ENCODE measurements at places on chromosomes 12 and 14. TPM values are rescaled to one million over a fixed set of nuclear protein-coding genes. Genes with fewer than 3 reads are reported as not detected.

The SERPINA4 gene
- total RNA-seq, result not detected

The PPM1H gene
- 1.7 TPM for total RNA-seq

The KRT73 gene
- total RNA-seq, result not detected

The CYP46A1 gene
- total RNA-seq, result 1.5 TPM

The AMN gene
- total RNA-seq, result not detected

The MIP gene
- not detected for total RNA-seq

The TAPBPL gene
- total RNA-seq, result 31.9 TPM

The ERBB3 gene
- 96.7 TPM for total RNA-seq

The LTBP2 gene
- total RNA-seq, result 67.1 TPM

- no peaks in the 10 kb centered on the region for H3K36me3 ChIP-seq
- no peak overlapping the region for H3K4me3 ChIP-seq
- no peaks in the 10 kb centered on the region for H3K27me3 ChIP-seq
- no peak overlapping the region for H3K27ac ChIP-seq
- H3K4me1 ChIP-seq, result peaks cover 22% of the 10 kb centered on the region
Measured at GRCh38 chr14:59490756-59491155, 6.4 kb downstream of the JKAMP start.

- H3K4me1 ChIP-seq, result no peaks in the 10 kb centered on the region
- DNase-seq, result no peak
- H3K27ac ChIP-seq, result no peak overlapping the region
Measured at GRCh38 chr14:47590767-47591495, 84.5 kb downstream of the MDGA2 start.

DNA sequence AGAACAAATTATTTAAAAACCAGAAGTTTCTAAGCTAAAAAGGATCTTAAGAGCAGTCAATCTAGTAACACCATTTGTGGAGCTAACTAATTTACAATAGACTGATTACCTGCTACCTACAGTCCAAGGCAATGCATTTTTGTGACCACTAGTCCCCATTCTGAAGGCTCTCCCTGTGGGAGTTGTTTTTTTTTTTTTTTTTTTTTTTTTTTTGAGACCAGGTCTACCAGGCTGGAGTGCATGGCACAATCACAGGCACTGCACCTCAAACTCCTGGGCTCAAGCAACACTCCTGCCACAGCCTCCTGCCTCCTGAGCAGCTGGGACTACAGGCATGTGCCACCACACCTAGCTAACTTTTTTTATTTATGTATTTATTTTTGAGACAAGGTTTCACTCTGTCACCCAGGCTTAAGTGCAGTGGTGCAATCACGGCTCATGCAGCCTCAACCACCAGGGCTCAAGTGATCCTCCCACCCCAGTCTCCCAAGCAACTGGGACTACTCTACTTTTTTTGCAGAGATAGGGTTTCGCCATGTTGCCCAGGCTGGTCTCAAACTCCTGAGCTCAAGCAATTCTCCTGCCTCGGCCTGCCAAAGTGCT is 3.9 kb downstream of the GNPTAB start:
- no peak for DNase-seq
- H3K36me3 ChIP-seq, result no peaks in the 10 kb centered on the region
- no peak overlapping the region for H3K27ac ChIP-seq
- H3K27me3 ChIP-seq, result no peaks in the 10 kb centered on the region
- peaks cover 46% of the 10 kb centered on the region for H3K4me1 ChIP-seq
- H3K4me3 ChIP-seq, result no peak overlapping the region

GRCh38 chr12:89181271-89181920 is 170.9 kb downstream of the DUSP6 start:
- DNase-seq, result no peak
- H3K4me3 ChIP-seq, result no peak overlapping the region
- peaks cover 24% of the 10 kb centered on the region for H3K4me1 ChIP-seq
- H3K27me3 ChIP-seq, result no peaks in the 10 kb centered on the region

DNA sequence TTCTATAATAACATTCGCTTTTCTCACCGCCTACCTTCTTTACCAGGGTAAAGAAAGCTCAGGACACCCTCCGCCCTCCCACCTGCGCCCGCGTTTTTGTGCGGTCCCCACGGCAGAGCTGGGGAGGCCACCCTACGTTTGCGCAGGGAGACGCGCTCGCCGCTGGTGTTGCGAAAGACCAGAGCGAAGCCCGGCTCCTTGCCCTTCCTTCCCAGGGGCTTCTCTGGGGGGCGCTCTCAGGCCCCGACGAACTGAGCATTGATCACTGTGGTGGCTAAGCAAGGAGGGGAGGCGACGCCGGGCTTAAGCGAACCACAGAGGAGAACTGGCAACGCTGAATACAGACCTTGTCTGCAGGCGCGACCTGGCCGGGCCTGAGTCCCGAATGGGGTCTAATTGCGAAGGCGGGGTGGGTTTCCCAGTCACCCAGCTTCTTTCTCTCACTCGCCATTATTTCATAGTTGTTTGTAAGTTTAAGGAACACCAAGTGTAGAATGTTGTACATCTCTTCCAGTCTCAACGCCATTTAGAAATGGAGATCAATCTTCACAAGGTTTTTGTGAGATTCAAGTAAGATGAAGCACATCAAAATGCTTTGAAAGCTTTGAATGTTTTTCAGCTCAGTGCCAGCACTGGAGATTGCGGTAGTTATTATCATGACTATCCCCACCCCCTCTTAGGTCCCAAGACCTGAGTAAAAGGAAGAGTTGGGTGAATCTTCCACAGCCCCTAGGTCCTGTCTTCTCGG is 1.7 kb upstream of the NKX2-1 start:
- no peaks in the 10 kb centered on the region for H3K36me3 ChIP-seq
- H3K27me3 ChIP-seq, result peaks cover 4% of the 10 kb centered on the region
- no peak overlapping the region for H3K4me3 ChIP-seq
- H3K27ac ChIP-seq, result no peak overlapping the region

GRCh38 chr12:59499774-59500173 is 96.1 kb upstream of the SLC16A7 start:
- no peak for DNase-seq
- no peak overlapping the region for H3K4me3 ChIP-seq
- H3K27me3 ChIP-seq, result no peaks in the 10 kb centered on the region

DNA sequence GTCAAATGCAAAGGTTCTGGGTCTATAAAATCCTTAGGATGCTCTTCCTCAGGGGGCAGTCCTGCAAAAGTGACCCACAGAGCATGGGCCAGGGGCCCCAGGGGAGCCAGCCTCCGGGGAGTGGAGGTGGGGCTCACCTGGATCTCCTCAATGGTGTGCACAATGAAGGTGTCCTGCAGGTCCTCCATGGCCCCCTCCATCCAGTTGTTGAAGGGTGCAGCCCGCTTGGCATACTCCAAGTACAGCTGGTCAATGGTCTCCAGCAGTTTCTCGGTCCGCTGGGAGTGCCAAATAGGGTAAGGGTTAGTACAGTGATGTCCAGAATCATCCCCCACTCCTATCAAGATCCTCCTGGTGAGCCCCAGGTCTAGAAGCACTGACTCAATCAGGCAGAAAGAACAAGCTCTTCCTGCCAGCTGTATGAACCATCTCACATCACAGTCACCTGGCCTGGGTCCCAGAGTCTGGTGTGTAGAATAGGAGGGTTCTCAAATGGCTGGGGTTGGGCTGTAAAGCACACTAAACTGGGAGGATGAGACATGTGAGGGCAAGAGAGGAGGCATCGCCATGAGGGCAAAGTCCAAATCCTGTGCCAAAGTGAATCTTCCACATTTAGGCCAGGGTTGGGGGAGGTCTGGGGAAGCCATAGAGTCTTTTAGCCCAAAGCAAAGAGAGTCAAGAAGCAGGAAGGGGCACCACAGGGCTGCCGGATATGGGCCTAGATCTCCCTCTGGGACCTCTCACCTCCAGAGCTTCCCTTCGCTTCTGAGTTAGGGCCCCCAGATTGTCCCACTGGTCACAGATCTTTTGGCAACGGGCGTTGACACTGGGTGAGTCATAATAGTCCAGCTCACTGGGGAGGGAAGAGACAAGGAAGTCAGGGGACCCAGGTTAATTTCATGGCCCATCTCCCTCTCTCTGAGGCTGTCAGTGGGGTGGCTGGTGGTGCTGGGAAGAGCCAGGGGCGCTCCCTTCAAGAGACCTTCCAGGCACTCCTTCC is 91.5 kb upstream of the ZFP36L1 start:
- no peaks in the 10 kb centered on the region for H3K36me3 ChIP-seq
- no peak for DNase-seq
- no peaks in the 10 kb centered on the region for H3K4me1 ChIP-seq

GRCh38 chr12:64633940-64634337 is 23.6 kb downstream of the RASSF3 start:
- H3K4me1 ChIP-seq, result no peaks in the 10 kb centered on the region
- H3K27ac ChIP-seq, result no peak overlapping the region
- no peaks in the 10 kb centered on the region for H3K27me3 ChIP-seq
- no peaks in the 10 kb centered on the region for H3K36me3 ChIP-seq

- no peaks in the 10 kb centered on the region for H3K36me3 ChIP-seq
- DNase-seq, result no peak
- no peaks in the 10 kb centered on the region for H3K4me1 ChIP-seq
Measured at GRCh38 chr12:3959799-3960560, 86.8 kb upstream of the PARP11 start.

GRCh38 chr12:123713823-123714585 is 1.9 kb downstream of the ATP6V0A2 start:
- H3K36me3 ChIP-seq, result no peaks in the 10 kb centered on the region
- DNase-seq, result no peak
- no peak overlapping the region for H3K27ac ChIP-seq
- H3K27me3 ChIP-seq, result no peaks in the 10 kb centered on the region

DNA sequence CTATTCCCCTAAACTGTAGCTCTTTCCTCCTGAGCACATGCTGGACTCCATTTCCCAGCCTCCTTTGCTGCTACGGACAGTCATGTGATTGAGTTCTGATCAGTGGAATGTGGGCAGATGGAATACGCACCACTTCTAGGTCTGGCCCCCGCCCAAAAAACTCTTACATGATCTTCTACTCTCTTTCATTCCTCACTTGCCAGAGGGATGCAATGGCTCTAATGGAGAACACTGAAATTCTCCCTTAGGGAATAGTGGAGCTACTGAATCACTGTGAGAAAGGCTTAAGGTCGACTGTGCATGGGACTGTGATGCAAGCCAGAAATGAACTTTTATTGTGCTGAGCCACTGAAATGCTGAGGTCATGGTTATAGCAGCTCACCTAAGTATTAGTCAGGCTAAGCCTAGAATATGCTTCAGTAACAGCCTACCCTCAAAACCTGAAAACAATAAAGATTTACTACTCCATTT is 13.0 kb upstream of the TMED2 start:
- no peak overlapping the region for H3K27ac ChIP-seq
- DNase-seq, result peak; percentile 18
- H3K4me1 ChIP-seq, result no peaks in the 10 kb centered on the region
- H3K36me3 ChIP-seq, result peaks cover 5% of the 10 kb centered on the region

- DNase-seq, result no peak
- no peak overlapping the region for H3K27ac ChIP-seq
- H3K27me3 ChIP-seq, result no peaks in the 10 kb centered on the region
Measured at GRCh38 chr14:66072190-66073084, 413.7 kb upstream of the CCDC196 start.

DNA sequence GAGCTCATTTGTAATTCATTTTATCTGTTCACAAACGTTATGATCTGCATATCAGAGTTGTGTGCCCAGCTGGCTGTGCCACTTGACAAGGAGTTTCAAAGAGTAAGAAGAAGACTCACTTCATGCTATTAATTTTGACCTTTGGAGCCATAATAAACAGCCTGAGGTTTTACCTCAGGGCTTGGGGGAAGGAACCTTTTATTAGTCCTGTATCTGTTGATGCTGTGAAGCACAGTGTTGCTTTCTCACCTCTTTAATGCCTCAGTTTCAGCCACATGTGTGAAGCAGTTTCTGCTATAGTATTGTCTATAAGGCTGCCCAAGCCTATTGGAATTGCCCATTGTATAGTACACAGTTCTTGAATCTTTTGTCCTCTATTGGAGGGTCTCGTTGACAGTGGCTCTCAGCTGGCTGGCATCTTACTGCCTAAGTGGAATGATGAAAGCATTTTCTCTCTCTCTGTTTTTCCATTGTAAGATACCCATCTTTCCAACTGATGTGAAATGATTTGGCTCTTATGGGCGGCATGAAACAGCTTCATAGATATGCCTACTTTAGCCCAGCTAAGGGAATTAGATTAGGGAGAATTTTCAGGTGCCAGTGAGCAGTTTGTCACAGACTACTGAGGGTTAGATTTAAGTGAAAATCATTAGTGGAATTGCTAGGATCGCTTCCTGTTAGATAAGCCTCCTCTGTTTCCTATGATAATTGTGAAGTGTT is 34.7 kb downstream of the GPATCH2L start:
- no peaks in the 10 kb centered on the region for H3K27me3 ChIP-seq
- DNase-seq, result no peak
- peaks cover 66% of the 10 kb centered on the region for H3K36me3 ChIP-seq
- no peaks in the 10 kb centered on the region for H3K4me1 ChIP-seq

- H3K27me3 ChIP-seq, result no peaks in the 10 kb centered on the region
- H3K36me3 ChIP-seq, result peaks cover 26% of the 10 kb centered on the region
- peak overlapping the region; percentile 78 for H3K27ac ChIP-seq
- peaks cover 21% of the 10 kb centered on the region for H3K4me1 ChIP-seq
- H3K4me3 ChIP-seq, result no peak overlapping the region
Measured at GRCh38 chr14:20988717-20989470, 886 bp upstream of the METTL17 start.

DNA sequence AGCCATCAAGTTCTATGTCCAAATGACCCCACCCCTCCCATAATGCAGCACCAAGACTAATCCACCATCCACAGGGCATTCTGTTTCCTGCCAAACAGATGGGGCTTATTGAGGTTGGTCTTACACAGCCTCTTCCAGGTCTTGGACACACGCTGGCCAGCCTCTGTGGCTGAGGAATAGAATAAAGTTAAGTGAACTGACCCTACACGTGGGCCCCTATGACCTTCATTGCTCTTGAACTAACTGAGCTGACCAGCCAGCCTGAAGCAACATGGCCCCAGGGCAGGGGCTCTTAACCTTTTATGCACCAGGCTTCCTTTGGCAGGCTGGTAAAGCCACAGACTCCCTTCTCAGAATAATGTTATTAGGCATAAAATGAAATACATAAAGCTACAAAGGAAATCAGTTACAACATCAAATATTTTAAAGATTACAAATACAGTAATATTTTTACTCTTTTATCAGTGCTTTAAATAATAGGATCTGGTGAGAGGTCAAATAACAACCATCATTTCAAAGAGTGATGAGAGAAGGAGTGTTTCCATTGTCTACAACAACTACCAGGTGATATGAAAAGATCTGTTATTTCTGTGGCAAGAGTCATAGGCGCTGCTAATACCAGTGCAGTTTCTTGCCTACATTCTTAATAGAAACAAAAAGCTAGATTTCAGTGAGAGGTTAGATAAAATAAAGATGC is 192.9 kb upstream of the NUDT4 start:
- H3K4me1 ChIP-seq, result peaks cover 19% of the 10 kb centered on the region
- DNase-seq, result no peak
- peak overlapping the region; percentile 74 for H3K27ac ChIP-seq
- no peaks in the 10 kb centered on the region for H3K36me3 ChIP-seq
- H3K27me3 ChIP-seq, result no peaks in the 10 kb centered on the region
- H3K4me3 ChIP-seq, result no peak overlapping the region

DNA sequence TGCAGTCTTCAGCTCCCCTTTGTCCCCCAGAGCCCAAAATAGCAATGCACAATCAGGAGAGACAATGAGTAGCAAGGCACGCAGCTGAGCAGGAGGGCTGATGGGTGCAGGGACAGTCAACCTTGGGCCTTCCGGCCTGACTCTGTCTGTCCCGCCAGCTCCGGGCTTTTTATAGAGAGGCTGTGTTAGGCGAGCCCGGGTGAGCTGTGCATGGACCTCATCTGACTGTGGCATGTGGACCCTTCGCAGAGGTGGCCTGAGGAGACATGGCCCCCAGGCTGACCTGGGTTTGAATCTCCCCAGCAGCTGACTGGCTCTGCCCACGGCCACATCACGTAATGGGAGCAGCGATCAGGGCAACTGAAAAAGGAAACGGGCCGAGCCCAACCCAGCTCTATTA is 177.9 kb downstream of the TSPAN9 start:
- no peaks in the 10 kb centered on the region for H3K4me1 ChIP-seq
- no peaks in the 10 kb centered on the region for H3K36me3 ChIP-seq
- H3K4me3 ChIP-seq, result no peak overlapping the region
- no peak for DNase-seq
- H3K27me3 ChIP-seq, result no peaks in the 10 kb centered on the region
- H3K27ac ChIP-seq, result no peak overlapping the region
